ENCODE measurements at places on chromosomes 5 and 9.

DNA sequence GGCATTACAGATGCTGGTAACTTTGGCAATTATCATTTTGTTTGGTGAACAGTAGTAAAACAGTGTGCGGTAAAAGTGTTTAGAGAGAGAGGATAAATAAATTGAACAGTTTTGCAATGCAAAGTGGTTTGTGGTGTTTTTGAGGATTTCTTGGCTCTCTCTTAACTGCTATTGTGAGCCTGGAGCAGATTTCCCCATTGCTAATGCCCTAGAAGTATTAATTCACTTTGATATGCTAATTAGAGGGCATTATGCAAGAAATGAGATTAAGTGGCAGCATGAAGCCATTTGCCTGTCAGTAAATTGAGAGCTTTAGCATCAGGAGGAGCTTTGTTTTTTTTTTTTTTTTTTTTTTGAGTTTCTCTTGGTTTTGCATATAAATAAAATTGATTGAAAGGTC lies 8.2 kb downstream of the PBX3 start:
- DNase-seq = no peak

DNA sequence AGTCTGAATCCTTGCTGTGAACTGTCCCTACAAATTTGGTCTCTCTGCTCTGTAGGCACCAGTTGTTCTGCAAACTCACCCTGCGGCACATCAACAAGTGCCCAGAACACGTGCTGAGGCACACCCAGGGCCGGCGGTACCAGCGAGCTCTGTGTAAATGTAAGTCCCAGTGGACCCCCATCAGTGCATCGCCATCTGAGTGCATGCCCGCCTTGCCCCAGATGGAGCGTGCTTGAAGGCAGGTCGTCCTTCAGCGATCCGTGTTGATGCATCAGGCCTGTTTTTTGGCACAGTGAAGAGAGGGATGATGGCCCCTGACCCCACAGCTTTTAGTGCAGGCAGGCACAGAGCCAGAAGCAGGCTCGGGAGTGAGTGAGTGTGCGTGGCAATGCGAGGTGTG lies 1.3 kb downstream of the SURF2 start:
- DNase-seq = no peak

- DNase-seq = no peak
These were observed 64.7 kb upstream of the PRLR start for GRCh38 chr5:35294976-35295375.

GRCh38 chr9:76370396-76371023 lies 23.7 kb downstream of the RFK start:
- DNase-seq = no peak

GRCh38 chr9:127746959-127747569 lies 12.0 kb upstream of the TOR2A start:
- no peak for DNase-seq

DNA sequence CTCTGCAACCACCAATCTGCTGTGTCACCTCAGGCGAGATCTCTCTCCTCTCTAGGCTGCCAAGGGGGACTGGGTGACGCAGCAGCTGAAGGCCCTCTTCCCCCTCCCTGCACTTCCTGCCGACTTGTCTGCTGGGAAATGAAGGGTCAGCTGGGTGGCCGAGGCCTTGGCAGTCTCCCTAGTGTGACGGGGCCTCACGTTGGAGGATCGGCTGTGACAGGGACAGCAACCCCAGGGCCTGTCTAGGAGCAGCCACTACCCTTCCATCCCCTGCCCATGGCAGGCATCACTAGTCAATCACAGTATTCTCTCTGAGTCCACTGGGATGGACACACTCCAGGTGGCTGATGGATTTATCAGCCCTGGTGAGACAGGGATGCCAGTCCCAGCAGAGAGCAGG lies 107.3 kb upstream of the SARDH start:
- no peak for DNase-seq

GRCh38 chr5:39238366-39239105 lies 19.2 kb upstream of the FYB1 start:
- DNase-seq = no peak

- DNase-seq = peak; percentile 15
These were observed 2.1 kb downstream of the NPR2 start for GRCh38 chr9:35793461-35793860.

- DNase-seq = no peak
These were observed 38.1 kb upstream of the EQTN start for GRCh38 chr9:27335075-27335474.

- no peak for DNase-seq
These were observed 187.6 kb upstream of the MAST4 start for GRCh38 chr5:66408576-66408975.

- peak; percentile 57 for DNase-seq
These were observed 11.1 kb downstream of the FGF1 start for GRCh38 chr5:142674531-142675469.

DNA sequence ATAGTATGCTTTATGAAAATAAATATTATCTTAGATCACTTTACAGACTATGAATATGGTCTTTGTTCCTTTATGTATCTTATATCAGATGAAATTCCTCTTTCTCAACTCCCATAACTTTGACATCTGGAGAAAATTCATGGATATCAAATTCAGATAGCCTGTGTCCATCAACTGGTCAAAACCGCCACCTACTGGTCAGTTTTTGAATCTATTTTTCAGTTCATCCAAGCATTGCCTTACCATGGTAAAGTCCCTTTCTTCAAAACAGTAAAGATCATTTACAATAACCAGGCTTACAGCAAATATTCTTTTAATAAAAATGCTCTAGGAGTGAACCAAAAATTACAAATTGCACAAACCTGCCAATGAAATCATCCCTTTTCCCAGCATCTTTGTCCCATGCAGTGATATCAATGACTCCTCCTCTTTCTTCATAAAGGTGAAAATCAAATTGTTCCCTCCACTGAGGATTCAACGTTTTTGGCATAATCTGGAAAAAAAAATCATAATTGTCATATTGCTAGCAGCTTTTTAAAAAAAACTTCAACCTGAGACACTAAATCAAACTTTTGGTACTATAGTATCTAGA lies 290.5 kb downstream of the SLF1 start:
- peak; percentile 79 for DNase-seq

DNA sequence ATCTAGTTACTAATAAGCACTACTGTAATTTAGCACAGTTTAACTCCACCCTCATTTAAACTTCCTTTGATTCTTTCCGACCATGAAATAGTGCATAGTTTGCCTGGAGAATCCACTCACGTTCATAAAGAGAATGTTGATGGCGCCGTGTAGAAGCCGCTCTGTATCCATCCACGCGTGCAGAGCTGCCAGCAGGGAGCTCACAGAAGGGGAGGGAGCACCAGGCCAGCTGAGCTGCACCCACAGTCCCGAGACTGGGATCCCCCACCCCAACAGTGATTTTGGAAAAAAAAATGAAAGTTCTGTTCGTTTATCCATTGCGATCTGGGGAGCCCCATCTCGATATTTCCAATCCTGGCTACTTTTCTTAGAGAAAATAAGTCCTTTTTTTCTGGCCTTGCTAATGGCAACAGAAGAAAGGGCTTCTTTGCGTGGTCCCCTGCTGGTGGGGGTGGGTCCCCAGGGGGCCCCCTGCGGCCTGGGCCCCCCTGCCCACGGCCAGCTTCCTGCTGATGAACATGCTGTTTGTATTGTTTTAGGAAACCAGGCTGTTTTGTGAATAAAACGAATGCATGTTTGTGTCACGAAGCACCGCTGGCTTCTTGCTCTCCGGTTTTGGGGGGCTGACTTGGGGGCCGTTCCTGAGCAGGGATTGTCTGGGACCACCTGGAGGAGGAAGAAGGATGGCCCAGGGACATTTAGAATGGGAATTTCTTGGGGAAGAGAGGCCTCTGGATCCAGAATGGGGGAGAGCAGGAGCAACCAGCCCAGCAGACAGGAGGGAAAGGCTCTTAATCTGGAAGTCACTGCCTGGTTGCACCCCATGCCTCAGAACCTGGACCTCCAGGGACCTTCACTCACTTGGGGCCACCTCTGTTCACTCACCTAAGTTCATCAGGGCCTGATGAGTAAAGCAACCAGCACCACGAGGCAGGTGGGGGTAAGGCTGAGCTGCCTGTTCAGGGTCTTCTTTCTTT lies 35.4 kb downstream of the CXXC5 start:
- no peak for DNase-seq

- DNase-seq = no peak
These were observed 52.8 kb upstream of the RORB start for GRCh38 chr9:74444369-74444768.

- DNase-seq = no peak
These were observed 25.9 kb upstream of the ASPN start for GRCh38 chr9:92508018-92508820.

- DNase-seq = peak; percentile 54
These were observed 15.1 kb downstream of the GPSM1 start for GRCh38 chr9:136342181-136343120.

DNA sequence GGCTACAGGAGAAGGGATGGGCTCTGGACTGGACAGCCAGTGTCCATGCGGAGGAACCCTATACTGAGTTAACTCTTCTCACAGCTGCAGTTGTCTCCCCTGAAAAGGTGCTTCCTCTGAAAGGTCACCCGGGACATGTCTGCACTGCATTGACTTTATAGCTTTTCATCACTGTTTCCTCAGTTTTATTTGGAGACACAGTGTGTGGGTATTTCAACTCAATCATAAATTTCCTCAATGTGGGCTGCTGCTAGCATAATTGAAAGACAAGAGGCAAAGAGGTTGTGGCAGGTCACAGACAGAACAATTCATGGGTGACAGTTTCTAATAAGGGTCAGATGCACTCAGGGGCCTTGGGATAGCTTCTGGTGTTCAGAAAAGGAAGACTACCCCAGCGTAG lies 336.8 kb downstream of the KDM4C start:
- no peak for DNase-seq

DNA sequence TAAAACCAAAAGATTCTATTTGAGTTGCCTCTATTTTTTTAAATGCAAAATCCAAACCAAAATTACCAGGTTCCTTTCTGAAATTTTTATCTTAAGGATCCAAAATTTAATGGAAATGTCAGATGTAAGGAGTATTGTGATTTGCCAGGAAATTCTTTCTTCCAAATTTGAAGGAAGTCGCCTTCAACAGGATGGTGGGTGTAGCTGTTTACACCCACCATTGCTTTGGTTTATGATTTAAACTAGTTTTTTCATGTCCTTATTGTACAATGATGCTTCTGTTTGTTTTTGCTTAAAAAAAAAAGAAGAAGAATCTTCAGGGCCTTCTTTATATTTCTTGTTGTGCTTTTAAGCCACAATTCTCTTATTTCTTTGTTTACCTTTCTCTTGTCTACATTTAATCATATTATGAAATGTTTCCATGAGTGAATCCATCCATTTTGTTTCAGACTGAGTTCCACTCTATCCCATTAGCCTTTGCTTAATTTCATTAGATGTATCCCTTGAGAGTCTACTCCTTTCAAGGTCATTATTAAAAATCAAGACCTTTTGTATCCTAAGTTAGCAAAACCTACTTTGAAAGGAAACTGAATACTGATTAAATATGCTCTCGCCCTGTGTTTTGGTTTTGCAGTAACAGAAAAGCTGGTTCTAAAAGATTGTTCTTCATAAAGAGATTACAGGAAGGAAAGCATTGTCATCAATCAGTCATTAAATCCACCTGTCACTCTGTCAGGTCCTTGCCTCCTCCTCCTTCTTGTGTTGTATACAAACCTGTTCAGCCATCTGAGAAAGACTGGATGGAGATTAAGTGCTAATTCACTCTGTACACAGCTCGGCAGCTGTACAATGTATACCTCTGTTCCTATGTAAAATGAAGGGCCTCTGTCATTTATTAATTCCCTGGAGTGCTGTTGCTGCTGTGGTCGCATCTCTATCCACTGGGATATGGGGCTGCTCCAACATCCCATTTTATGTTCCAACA lies 45.5 kb upstream of the SLC2A8 start:
- no peak for DNase-seq

GRCh38 chr5:7876867-7877266 lies 7.9 kb downstream of the MTRR start:
- peak; percentile 48 for DNase-seq

DNA sequence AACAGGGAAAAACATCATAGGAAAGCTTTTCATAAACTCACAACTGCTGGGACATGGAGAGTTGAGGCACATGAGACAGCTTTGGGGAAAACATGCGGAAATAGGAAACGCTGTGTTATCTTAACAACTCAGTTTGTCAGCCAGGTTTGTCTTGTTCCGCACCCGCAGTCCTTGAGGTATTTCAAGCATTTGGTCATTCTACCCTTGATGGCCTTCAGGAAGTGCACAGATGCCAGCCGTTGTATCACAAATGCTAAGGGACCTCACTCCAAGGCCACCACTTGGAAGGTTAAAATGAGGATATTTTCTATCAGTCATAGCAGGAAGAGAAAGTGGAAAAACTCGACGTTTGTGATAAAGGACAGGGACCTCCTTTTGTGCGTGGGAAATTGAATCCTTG lies 83.8 kb downstream of the TRIO start:
- no peak for DNase-seq

- no peak for DNase-seq
These were observed 10.0 kb downstream of the MTAP start for GRCh38 chr9:21812415-21812814.

DNA sequence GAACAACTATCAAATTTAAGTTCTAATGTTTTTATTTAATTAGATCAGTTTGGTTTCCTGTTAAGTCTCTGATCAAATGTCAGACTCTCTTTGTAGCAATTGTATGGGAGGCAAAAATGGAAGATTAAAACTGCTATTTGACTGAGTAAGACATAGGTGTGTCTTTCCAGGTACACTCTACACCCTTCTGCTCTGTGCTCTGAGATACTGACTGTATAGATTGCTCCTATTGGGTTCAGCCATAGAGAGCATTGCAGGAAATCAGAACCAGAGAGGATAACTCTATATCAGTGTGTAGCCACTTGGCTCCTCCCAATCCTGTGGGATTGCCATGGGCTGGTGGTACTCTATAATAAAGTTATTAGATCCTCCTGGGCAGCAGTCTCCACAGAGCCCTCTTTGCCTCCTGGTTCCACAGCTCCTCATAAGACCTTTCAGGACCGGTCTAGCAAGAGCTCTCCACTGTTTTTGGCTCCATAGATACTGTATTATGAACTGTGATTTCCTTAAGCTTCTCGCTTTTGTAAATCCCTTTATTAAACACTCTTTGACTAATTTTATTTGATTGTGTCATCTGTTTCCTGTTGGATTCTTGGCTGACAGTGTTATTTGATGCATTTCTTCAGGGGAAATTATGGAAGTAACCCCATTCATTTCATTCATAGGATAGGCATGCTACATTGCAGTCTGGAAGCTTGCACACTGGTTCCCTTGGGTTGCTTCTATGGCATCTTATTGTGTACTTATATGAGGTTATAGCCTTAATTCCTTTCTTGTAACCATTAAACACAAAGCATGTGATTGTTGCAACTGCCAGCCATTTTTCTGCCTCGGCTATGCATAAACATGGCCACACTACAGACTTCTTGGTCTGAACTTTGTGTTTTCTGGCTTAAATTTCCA lies 115.6 kb downstream of the VCAN start:
- DNase-seq = peak; percentile 22

DNA sequence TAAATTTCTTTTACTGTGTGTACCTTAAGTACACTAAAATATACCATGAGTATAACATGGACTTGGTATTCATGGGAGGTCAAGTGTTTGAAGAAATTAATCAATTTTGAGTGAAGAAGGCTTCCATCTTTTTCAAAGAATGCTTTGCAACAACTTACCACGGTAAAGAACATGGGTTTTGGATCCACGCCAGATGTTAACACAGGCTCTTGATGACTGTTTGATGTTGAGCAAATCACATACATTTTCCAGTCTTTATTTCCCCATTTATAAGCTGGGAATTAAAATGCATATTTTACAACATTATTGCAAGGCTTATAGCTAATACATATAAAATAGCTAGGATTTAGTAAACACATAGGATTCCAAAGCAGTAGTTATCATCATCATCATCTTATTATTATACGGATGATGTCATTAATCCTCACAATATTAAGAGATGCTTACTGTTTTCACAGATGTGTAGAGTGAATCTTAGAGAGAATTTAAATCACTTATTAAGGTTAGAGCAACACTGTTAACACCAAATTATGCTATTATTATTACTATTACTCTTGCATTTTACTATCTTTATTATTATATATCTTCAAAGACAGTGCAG lies 362.0 kb downstream of the PRELID2 start:
- DNase-seq = no peak

All from adipocyte (in vitro differentiated cells).